ENCODE measurements at places on chromosomes 2 and 18.

GRCh38 chr2:169702996-169703395 is 8.7 kb downstream of the PHOSPHO2 start:
- DNase-seq: no peak

DNA sequence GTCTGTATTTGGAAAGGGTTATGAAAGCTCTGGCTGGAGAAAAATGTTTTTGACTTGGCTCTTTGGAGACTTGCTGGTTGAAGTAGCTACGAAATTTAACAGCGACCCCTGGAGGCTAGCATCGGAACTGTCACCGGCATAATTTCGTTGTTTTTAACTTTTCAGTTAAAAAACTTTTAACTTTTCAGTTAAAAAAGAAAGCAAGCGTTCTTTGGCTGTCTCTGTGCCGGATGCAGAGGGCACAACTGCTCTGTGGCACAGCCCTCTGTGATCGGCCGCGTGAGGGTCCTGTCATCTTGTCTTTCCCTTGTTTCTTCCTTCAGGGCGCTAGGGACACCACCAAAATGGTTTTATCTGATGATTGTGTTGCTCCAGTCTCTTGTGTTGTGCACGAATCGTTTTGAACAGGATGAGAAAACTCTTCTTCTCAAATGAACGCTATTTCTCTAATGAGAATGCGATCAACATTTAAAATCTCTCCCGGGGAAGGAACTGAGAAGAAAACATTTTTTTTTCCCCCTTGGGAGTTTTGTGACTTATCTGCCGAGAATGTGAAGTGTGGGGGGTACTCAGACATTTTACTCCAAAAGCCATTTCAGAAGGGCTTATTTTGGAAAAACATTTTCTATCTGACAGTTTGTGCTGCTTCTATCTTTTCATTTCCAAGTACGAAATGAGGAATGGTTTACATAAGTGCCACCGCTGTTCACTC is 57.1 kb downstream of the ADCYAP1 start:
- no peak for DNase-seq

DNA sequence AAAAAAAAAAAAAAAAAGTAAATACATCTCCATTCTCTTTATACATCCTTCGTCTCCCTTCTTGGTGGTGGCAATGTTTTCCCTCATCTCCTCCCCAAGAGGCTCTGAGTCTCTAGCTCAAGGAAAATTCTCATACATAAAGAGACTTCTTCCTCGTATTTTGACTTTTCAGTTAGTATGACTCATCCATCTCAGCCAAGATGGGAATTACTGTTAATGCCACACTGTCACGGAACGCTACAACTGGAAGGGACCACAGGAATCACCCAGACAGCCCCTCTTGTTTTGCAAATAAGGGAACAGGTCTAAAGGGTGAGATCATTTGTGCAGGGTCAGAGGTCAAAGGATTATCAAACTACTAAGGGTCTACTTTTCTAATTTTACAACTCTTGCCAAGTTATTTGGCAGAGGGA is 19.5 kb downstream of the NFE2L2 start:
- no peak for DNase-seq

DNA sequence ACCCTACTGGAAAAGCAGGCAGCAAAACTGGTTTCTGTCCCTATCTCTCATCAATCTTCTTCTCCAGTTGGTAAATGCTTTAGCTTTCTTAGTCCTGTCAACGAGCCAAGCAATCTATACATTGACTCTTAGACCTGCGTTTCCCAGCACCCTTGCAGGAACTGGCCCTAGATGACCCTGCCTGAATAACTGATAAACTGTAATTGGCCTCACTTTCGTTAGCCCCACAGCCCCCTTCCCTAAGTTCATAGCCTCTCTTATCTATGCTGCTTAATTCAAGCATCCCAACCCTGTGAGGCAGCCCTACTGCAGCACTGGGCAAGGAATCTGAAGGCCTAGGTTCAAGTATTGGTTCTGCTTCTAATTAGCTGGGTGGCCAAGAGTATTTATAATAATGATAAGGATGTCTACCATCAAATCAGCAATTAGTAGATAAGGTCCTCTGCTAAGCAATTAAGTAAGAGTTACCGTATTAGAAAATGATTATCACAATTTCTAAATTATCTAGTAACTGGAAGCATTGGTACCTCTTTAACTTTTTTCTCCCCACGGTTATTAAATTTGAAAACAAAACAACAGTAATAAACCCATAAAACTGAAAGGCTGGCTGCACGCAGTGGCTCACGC is 86.4 kb upstream of the RMDN2 start:
- DNase-seq: no peak

DNA sequence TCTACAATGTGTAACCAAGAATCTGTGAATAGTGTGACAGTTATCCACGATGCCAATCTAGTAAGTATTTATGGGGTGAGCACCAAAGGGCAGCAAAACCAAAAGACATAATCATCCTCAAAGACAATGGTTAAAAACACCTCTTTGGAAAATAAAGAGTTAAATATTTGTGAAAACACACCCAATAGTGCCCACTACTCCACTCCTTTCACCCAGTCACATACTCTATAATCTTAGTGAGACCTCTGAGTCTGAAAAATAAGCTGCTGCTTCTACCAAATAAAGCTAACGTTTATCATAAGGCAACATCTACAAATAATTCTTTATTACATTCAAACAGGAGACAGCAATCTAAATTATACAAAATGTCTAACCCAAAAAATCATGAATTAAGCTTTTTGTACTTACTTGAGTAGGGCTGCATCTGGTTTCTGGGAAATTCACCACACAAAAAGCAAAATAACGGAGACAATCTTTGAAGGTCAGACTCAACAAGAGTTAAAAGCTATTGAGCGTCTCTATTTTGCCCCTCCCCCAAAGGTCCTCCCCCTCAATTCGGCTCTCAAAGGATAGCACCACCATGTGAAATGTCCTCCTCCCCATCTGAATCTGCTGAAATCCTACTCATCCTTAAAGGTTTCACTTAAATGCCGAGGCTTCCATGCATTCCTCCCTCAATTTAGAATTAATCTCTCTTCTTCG is 2.0 kb downstream of the RAPH1 start:
- no peak for DNase-seq

DNA sequence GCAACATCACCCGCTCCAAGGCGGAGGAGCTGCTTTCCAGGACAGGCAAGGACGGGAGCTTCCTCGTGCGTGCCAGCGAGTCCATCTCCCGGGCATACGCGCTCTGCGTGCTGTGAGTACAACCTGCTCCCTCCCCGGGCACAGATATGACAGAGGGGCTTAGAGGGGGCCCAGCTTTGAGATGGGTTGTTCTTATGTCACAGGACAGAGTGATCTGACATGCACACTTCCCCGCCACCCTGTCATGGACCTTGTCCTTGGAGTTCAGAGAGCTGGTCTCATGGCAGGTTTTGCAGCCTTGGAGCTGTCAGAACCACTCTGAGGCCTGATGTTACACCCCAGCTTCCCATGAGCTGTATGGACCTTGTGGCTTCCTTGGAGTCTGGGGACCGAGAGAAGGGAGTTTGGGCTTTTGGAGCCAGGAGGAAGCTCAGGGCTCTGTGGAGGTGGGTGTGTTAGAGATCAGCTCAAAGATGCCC is 398 bp downstream of the INPP5D start:
- DNase-seq: no peak

GRCh38 chr2:171406044-171406443 is 27.7 kb downstream of the METTL8 start:
- DNase-seq: no peak
